HepG2 (cell line): ENCODE measurements at places on chromosomes 1 and 21.

DNA sequence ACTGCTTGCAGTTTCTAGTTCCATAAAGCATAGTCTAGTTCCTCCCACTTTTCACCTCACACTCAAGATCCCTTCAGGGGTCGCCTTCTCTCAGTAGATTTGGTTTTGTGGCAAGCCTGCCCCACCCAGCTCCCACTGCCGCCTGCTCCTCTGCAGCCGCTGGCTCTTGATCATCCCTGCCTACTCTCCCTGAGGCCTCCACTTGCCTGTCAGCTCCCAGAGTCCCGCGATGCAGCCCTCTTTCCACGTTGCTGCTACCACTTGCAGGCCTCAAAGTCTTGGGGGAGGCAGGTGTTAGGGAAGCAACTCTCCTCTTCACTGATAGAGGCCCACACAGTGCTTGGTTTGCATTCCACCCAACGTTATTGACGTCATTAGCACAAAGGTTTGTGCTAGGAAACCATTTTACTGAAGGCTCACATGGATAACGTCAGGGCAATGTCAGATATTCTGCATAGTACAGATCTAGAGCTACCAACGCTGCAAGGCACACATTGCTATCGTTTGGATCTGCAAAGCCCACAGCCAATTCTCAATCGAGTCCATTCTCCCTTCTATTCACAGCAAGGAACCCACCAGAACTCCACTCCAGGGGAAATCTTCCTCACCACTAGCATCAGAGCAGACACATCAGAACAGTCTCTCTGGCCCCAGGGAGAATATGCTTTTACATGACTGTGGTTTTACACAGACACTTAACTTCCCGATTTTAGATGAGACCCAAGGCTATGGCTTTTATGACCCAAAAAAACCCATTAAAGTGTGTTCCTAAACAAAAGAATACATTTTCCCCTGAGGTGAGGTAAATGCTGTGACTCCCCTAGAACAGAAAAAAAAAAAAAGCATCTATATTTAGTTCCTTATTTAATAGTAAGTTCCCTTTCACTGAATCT lies 519.5 kb upstream of the CAMK1G start:
- no peak for DNase-seq

DNA sequence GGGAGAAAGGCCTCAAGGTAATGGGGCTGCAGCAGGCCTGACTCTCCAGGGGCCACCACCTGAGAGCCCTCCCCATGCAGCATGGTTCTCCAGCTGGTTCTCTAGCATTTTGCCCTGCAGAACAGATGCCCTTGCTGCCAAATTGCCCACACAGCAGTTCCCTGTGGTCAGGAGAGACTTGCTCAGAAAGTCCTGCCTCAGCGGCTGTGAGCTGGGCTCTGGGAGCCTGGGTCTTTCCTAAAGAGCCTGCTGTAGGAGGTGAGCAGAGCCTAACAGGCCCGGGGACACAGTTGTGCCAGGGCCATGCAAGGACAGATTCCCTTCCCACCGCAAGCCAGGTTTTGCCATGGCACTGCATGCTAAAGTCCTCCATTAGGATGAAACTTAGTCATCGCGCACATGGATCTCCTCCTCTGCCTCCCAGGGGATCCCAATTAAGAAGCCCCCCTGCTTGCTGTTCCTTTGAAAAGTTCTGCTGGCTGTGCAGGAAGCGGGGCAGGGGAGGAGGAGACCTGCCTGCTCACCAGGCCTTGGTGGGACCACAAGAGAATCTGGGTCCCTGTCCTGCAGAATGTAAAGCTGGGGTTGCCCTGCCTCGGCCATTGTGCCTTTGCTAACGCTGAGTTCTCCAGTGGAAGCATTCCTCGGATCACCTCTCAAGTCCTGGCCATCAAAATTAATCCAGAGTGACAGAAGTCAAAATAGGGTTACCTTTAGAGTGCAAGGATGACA lies 21.4 kb downstream of the TEX35 start:
- DNase-seq = no peak

DNA sequence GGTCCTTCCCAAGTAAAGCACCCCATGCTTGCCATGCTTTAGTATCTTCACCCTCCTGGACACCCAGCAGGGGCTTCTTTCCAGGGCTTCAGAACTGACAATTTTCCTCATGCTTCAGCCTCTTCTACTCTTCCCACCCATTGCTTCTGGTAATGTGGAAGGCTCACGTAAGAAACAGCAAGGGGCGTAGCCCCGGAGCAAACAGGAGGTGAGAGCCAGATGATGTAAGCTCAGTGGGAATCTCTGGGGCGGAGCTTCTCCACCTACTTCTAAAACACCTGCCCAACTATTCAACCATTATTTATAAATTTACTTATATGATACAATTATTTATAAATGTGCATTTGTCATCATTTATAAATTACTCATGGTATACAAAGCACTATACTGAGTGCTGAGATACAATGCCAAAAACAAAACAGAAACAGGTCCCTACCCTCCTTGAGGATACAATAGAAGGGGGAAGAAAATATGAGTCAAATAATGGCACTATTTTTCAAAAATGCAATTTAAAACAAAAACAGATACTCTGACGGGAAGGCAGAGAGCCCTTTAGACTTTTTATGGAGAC lies 140.1 kb upstream of the CAMK1G start:
- no peak for DNase-seq

DNA sequence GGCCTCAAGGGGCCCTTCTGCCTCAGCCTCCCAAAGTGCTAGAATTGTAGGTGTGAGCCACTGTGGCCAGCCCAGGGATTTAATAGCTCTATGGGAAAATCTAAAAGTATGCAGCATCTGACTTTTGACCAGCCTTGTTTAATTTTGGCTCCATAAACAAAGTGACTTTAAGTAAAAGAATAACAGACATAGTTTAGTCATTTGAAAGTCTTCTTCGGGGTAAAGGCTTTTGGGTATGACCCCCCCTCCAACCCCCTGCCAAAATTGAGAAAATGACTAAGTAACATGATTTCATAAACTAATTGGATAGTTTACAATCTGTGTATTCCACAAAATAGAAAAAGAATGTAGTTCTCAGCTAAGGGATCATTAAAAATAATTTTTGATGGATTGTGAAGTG lies 17.0 kb downstream of the GPBP1L1 start:
- DNase-seq = no peak

- DNase-seq = no peak
These were observed 124.1 kb downstream of the DISP1 start for GRCh38 chr1:222938986-222939385.

DNA sequence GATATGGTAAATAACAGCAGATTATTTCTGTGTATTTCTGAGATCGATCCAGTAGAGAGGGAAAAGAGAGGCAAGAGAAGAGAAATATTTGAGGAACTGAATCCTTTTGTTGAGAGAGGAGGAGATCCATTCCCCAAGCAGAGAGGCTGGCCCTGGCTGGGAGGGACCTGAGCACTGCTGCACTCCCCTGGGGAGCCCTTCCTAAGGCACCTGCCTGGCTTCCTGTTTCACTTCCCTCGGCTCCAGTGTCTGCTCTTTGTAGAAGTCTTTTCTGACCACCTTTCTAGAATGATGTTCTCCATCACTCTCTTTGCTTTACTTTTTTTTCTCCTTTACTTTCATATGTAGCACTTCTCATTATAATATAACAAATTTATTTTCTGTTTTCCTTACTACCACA lies 42.3 kb upstream of the SLC6A9 start:
- DNase-seq = no peak

DNA sequence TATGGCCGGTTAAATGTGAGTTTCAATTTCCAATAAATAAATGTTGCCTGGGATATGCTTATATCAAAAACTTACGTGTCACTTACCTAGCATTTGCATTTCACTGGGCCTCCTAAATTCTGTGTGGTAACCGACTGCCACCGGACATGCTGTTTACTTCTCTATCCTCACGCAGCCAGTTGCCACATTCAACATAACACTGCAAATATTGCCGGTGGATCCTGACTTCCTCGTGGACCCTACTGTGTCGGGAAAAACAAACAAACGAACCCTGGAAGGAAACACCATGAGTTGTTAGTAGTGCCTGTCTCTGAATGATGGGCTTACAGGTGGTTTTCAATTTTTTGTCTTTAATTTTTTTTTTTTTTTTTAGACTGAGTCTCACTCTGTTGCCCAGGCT lies 54.1 kb downstream of the RIPK4 start:
- peak; percentile 76 for DNase-seq

DNA sequence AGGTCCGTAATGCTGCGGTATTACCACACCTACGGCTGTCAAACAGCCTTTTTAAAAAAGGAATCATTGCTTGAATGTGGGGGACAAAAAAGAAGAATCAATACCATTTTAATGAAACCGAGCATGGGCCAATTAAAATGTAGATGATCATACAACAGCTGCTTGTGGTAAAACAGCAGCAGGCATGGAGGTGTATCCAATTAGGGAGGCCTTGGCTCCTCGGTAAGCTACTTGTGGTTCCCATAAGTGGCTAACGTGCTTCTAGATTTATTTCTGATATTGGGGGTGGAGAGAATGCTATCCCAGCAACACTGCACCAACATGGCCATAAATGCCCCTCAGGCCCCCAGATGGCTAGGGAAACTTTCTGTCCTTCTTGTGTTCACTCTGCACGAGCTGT lies 1.8 kb downstream of the PTPN14 start:
- no peak for DNase-seq

DNA sequence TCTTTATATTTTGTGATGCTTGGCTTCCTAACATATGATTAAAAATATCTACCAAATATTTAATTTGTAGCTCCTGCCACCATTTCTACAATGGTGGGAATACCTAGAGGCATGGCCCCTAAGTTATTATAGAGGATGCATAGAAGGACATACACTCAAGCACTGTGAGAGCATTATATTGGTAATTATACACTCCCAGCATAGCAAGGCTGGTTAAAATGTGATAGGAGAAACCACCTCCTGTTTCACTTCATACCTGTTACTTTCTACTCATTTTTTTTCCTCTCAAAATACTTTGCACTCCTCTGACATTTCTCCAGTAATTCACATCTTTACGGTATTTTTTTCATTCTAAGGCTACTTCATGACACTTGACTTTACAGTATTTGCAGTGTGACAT lies 92.9 kb downstream of the HS2ST1 start:
- DNase-seq = no peak

DNA sequence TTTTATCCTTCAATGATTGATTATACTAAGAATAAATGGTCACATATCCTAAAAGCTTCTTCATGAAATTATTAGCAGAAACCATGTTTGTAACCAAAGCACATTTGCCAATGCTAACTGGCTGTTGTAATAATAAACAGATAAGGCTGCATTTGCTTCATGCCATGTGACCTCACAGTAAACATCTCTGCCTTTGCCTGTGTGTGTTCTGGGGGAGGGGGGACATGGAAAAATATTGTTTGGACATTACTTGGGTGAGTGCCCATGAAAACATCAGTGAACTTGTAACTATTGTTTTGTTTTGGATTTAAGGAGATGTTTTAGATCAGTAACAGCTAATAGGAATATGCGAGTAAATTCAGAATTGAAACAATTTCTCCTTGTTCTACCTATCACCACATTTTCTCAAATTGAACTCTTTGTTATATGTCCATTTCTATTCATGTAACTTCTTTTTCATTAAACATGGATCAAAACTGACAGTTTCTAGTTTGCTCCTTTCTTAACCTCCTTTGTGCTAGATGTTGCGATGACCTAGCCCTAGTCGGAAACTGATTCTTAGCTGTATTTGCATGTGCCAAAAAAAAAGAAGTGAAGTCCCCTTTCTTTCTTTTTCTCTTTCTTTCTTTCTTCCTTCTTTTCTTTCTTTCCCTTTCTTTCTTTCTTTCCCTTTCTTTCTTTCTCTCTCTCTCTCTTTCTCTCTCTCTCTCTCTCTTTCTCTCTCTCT lies 45.1 kb downstream of the MAP3K7CL start:
- DNase-seq = peak; percentile 77

- DNase-seq = no peak
These were observed 1.7 kb downstream of the ZBTB18 start for GRCh38 chr1:244052728-244053312.

- DNase-seq = no peak
These were observed 108.1 kb upstream of the EDN2 start for GRCh38 chr1:41592451-41593125.

DNA sequence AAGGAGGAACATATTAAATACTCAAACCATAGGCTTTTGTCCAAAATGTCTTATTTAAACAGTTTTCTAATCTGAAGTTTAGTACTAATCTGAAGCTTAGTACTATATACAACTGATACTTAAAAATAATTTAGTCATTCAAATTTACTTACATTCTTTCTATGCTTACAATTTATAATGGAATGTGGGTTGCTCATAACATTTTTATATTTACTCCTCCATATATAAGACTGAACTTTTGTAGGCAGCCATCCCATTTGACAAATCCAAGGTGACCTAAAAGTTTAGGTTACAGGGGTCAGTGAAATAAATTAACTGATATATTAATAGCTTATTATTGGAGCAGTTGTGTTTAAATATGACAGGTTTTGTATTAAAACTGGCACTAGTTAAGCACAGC lies 570.6 kb downstream of the DPYD start:
- no peak for DNase-seq

GRCh38 chr1:31939484-31940329 lies 1.5 kb upstream of the PTP4A2 start:
- peak; percentile 87 for DNase-seq

DNA sequence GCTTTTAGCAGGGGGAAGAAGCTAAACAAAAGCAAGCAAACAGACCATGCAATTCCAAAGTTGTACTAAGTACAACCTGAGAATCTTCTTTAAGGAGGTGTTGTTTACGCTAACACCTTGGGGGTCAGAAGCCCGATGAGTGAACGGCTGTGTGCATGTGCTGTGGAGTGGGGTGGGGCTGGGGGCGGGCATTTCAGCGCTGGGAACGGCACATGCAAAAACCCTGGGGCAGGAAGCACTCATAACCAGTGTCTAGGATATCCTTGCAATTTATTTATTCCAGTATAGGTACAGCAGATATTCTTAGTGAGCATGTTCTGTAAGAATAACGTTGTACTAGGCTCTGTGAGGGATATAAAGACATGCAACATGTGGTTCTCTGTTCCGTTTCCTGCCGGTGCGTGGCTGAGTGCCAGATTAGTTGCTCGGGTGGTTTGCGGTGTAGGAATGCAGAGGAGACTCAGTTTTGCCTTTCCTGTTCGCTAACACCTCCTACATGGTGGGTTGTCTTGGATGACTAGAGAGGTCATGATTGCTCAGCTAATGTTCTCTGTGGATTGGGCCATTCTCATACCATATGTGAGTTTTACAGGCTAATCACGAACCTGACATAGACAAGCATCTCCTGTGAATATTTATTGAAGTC lies 3.7 kb downstream of the FASLG start:
- DNase-seq = no peak

GRCh38 chr1:197637406-197637805 lies 137.9 kb downstream of the DENND1B start:
- no peak for DNase-seq

DNA sequence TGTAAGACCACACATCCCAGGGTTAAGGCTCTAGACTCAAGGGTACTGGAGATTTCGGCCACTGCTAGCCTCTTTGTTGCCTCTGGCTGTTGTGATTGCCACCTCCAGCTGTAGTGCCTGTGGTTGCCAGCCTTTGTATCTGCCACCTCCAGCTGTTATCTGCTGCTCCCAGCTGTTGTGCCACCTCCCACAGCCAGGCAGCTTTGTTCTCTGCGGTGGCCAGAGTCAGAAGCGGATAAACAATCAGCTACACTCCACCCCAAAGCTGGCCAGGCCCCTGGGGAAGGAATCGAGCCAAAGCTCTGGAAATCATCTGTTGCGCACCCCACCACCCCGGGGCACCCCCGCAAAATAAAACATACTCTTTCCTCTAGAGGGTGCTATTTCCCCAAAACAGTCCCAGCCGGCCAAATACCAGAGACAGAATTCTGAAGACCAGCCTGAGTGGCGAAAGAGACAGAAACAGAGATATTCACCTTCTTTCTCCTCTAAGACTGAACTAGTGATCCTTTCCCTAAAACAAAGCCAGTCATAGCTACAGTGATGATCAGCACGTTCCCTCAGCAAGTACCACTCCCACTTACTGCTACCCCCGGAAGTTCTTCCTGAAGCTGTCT lies 14.8 kb upstream of the PIGM start:
- peak; percentile 69 for DNase-seq
